A549 treated with ZK216348 at 1 μM for 4 hours (cell line): ENCODE measurements at places on chromosomes 5 and 9. TPM values are rescaled to one million over a fixed set of nuclear protein-coding genes. Genes with fewer than 3 reads are reported as not detected.

The TBC1D2 gene
- total RNA-seq, result 6.2 to 12.4 TPM (median 10.2 TPM) in 5 replicates

The TMEM171 gene
- total RNA-seq, result 4.8 to 7.4 TPM (median 6.3 TPM) in 5 replicates

The PLAC8L1 gene
- total RNA-seq, result 0.34 to 0.75 TPM (median 0.70 TPM) in 3 of 5 replicates, not detected in the others

The PCDHB7 gene
- 0.06 TPM in 1 of 5 replicates, not detected in the others for total RNA-seq

The MYMK gene
- total RNA-seq, result not detected in 5 replicates

The SPAAR gene
- 0.15 to 0.16 TPM in 2 of 5 replicates, not detected in the others for total RNA-seq

The FBXL7 gene
- 1.0 to 1.6 TPM (median 1.5 TPM) in 5 replicates for total RNA-seq

The PCDHGA6 gene
- total RNA-seq, result 0.05 to 0.29 TPM (median 0.20 TPM) in 5 replicates

The SLC36A3 gene
- total RNA-seq, result not detected in 5 replicates

The CER1 gene
- not detected in 5 replicates for total RNA-seq

The IFNB1 gene
- total RNA-seq, result not detected in 5 replicates

The SOHLH1 gene
- not detected in 5 replicates for total RNA-seq

The ISOC1 gene
- 15.7 to 17.7 TPM (median 16.2 TPM) in 5 replicates for total RNA-seq

The NOXA1 gene
- 0.53 to 2.1 TPM (median 1.9 TPM) in 5 replicates for total RNA-seq
